Stimulated activated effector memory CD8-positive, alpha-beta T cell treated with anti-CD3 and anti-CD28 coated beads, Interleukin-12 subunit alpha, Interleukin-12 subunit beta, amount 100 ng/mL, for 72 hours (primary cell): ENCODE measurements at places on chromosomes 1 and 21.

DNA sequence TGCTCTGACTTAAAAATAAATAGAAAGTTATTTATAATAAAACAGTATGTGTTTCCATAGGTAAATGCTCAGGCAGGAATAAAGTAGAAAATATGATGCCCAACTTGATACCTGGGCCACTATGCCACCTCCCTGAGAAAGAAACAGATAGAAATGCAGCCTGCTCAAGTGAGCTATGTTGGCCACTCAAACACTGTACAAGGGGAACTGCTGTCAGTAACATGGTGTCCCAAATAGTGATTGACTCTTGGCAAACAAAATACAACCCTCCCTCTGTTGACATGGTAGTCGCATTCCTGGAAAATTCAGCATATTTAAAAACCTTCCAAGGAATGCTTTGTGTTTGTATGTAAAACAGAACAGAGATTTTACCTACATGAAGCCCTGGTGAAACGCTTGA, 66.9 kb upstream of the KCNE2 start:
- no peak for DNase-seq

DNA sequence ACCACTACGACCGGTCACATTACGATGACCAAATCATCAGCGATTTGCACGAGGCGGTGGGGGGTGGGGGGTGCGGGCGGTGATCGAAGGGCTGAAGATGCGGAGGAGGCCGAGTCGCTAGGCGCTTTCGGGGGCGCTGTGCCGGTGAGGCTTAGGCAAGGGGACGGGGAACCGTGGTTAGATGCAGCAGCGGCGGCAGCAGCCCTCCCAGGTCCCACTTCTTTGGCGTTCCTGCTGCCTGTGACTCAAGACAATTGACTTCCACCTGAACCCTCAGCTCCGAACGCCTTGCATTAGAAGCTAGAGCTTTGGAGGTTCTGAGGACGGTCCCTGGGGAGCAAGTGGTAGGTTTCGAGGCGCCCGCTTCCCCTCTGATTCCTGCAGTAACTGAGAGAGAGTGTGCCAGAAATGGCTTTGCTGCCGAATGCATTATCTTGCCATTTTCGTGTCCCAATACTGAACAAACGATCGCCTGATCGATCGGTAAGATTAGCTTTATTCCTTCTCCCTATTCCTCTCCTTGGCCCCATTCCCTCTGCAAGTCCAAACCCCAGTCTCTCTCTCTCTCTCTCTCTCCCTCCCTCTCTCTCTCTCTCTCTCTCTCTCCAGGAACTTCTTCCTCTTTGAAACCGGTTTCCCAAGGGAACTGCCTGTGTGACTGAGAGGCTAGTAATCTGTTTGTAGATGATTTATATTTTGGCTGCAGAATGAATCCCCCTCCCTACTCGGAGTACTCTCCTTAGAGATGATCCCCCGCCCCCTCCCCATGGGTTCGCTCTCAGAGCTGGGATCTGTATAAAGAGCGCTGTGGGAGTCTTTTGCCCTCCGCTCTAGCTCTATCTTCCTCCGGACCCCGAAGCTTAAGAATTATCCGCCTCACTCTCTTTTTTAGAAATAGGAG, 735 bp upstream of the BRINP3 start:
- no peak for DNase-seq

- DNase-seq: no peak
These were observed at the start of gene COL18A1 for GRCh38 chr21:45404730-45405270. TSS of gene COL18A1 (plus strand) at chr21:45405165. CDS start at chr21:45405231, 66 bp downstream.

DNA sequence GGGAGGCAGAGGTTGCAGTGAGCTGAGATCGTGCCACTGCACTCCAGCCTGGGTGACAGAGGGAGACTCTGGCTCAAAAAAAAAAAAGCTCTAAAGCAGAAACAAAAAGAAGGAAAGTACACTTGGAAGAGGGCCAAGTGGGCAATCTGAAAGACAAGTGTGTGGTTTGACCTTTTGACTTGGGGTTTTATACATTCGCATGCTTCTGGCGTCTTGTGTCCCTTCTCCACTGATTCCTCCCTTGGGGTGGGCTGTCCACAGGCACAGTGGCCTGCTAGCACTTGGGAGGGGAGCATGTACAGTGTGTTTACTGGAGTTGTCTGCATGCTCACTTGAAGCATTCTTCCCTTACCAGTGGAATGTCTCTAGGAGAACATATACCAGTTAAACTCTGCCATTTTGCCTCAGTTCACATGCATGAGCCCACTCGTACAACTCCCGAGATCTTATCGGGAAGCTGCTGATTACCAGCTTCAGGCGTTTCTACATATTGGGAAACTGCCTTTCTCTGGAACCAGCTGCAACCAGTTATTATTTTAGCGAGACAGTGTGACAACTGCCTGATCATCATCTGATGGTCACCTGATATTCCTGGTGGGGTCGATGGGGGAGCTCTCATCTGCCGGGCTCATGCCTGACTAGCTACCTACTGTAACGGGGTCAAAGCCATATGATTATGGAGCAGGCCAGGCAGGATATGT, 113.5 kb upstream of the ZNF678 start:
- no peak for DNase-seq

DNA sequence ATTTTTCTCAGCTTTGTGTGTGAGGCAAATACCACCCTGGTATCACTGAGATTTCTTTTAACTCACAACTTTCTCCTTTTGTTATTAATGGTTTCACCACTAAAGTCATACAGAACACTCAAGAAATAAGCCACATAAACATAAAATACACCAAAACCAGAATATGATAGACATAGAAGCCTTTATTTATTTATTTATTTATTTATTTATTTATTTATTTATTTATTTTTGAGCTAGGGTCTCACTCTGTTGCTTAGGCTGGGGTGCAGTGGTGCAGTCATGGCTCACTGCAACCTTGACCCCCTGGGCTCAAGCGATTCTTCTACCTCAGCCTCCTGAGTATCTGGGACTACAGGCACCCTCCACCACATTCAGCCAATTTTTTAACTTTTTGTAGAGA, 12.5 kb downstream of the KRTAP8-1 start:
- DNase-seq: no peak

- no peak for DNase-seq
These were observed 2.6 kb downstream of the USP24 start for GRCh38 chr1:55212349-55213150.

DNA sequence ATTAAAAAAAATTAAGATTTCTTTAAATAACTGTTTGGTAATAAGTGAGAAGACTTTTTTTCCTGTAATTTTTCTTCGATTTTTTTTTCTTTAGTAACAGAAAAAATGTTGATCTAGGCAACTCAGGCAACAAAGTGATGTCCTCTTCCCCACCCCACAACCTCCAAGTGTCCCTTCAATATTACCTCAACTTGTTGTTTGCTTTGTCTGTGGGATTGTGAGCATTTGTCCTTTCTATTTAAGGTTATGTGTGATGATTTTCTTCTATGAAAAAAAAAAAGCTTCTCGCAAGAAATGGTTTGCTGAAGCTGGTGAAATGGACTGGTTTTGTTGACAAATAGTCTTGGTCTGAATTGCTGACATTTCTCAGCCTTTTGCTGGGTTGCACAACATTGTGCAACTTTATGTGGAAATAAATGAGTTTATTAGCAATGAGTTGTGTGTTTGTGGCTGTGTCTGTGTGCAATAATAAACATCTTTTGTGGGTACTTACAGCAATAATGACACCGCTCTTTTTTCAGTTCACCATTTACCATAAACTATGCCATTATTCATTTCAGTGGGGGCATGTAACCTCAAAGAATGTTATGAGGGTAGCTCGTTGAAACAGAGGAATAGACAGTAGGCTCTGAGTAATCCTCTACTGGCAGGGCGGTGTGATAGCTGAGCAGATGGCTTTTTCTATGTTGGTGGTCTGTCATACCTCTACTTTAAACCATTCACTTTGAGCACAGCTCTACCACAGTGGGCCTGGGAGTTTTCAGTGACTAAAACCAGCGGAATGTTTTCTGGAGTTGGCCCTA, 218.4 kb downstream of the HLX start:
- no peak for DNase-seq

DNA sequence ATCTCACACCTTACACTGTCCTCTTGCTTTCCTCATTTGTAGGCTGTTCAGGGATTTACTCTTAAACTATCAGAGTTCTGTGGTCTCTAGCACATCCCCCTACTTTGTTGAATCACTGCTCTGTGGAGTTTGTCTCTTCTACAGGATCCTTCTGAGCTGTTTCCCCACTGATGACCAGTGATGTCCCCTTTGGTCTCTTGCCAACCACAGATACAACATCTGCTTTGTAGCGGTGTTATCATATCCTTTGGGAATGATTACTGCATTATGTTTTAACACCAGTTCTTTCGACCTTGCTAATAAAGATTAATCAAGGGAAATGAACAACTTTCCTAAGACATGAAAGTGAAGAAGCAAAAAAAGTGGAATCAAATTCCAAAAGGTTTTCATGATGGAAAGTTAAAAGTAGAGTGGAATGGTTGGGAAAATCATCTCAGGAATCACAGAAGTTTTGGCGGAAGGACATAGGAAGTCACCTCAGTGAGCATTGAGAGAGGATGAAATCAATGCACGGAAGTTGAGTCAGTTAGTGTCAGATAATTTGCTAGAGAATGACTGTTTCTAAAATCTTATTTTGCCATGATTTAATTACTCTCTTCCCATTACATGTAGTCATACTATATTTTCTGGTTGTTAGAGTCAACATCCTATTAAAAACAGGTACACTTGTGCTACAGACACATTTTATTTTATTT, 11.2 kb downstream of the OR10K2 start:
- DNase-seq: no peak

GRCh38 chr1:89771991-89772560, 48.8 kb upstream of the LRRC8D start:
- no peak for DNase-seq

DNA sequence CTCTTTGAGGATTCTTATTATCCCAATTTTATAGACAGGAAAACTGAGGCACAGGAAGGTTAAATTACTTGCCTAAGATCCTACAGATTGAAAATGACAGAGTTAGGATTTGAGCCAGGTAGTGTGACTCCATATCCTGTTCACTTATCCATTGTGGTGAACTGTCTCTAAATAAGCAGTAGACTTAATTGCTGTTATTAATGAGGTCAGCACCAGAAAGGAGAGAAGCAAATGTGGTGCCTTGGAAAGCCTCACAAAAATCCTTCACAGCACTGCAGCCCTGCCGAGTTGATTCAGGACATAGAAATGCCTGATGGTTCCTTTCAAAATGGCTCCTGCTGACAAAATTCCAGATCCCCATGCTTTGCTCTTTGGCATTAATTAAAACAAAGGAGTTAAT, 193.3 kb upstream of the BEND5 start:
- no peak for DNase-seq

DNA sequence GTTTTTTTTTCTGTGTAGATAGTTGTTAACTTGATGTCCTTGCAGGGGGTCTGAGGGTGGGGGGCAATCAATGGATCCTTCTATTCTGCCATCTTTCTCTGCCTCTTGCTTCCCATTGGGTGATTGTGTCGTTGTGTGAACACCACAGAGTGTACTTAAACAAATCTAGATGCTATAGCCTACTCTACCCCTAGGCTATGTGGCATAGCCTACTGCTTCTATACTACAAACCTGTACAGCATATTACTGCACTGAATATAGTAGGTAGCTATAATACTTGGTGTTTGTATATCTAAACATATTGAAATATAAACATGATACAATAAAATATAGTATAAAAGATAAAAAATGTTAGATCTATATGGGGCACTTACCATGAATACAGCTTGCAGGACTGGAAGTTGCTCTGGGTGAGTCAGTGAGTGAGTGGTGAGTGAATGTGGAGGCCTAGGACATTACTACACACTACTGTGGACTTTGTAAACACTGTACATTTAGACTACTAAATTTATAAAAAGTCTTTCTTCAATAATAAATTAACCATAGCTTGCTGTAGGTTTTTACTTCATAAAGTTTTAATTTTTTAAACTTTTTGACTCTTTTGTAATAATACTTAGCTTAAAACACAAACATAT, 105.4 kb downstream of the CENPF start:
- no peak for DNase-seq

DNA sequence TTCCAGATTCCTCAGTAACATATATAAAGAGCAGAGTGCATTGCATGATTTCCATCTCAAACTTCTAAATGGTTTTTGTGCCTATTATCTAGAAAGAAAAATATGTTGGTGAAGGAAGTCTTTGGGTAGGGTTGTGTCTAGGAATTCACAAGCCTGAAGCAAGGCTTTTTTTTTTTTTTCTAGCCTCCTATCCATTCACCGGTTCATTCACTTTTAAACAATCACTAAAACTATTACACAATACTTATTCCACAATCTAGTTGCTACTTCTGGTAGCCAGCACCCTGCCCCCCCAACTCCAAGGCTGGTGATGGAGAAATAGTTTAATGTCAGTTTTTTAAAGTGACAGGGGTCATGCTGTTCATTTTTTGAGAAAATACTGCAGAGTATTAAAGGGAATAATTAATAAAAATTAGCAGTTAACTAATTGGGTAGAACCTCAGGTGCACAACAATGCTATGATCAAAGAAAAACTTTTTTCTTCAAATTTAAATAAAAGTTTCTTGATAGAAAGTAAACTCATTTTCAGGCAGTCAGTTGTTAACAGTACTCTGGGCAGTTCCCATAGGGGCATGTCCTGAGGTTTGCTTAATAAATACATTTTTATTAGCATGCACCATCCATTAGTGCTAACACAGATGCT, 10.9 kb downstream of the IRF2BP2 start:
- DNase-seq: no peak

GRCh38 chr1:84691122-84691783, 992 bp upstream of the SSX2IP start:
- DNase-seq: no peak

DNA sequence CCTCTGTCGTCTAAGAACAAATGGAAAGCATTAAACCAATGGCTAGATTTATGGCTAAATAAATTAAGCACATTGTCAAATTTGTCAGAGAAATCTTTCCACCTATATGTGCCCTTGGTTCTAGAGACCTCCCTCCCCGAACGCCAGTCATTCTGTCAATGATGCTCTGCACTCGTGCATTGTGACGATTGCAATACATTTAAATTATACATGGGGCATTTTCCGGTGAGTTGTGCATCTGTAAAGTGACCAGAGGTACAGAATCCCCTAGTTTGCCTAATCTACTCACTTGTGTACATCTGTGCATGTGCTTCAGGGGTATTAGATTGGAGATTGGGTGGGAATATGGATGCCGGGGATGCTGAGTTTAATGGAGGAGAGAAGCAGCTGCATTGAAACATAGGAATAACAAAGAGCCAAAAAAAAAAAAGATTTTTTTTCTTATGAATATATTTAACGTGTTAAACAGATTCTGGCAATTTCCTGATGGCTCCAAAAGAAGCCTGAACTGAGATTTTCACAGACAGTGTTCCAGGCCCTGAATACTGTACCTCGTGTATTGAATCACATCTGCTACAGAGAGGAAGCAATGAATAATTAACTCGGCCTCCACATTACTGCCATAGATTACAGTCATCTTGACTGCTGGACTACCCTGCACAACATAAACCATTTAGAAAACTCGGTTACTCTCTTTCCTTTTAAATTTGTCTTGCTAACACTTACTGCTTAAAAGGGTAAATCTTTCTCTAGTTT, 149.0 kb upstream of the C1orf87 start:
- DNase-seq: no peak

GRCh38 chr1:160061369-160062229, 8.4 kb downstream of the KCNJ10 start:
- no peak for DNase-seq
